Astrocyte (in vitro differentiated cells and primary cell): ENCODE measurements at places on chromosomes 4 and X.
A peak's percentile ranks its signal among the peaks of the same experiment; 100 is the strongest.

DNA sequence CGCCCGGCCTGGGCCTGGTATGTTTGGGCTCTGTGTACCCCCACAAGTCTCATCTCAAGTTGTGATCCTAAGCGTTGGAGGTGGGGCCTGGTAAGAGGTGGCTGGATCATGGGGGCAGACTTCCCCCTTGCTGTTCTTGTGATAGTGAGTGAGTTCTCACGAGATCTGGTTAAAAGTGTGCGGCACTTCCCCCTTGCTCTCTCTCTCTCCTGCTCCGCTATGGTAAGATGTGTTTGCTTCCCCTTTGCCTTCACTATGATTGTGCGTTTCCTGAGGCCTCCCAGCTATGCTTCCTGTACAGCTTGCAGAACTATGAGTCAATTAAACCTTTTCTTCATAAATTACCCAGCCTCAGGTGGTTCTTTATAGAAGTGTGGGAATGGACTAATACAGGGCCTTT is 53.0 kb downstream of the CHST7 start:
- DNase-seq, result no peak

DNA sequence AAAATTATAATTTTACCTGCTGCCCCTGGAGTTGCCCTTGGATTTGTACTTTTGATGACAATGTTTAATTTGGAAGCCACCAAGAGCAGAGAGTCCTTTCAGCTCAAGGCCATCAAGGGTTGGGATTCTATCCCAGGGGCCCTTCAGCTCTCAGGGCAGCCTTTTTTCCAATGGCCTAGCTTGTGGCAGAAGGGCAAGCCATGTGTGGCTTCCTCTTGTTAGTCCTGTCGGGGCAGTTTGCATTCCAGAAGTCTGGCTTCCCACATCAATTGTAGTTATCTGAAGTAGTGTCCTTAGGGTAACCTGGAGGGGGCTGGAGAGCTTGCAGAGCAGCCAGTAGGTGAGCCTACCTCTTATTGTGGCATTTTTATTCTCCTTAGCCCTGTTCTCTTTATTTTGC is 569.4 kb downstream of the TRAM1L1 start:
- DNase-seq, result no peak

GRCh38 chrX:94633237-94633636 is 959.2 kb downstream of the FAM133A start:
- DNase-seq, result no peak

DNA sequence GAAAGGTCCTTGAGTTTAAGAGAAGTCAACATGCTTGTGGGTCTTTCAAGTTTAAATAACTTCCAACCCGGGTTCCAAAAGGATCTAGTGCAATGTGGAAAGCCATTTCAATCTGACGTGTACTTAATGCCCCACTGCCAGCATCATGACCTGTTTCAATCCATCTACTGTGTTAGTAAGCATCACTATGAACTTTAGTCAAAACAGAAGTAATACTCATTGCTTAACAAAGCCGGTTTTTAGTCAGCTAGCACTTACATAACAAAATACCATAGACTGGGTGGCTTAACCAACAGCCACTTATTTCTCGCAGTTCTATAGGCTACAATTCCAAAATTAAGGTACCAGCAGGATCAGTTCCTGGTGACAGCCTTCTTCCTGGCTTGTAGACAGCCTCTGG is 677.5 kb downstream of the DMD start:
- DNase-seq, result no peak

DNA sequence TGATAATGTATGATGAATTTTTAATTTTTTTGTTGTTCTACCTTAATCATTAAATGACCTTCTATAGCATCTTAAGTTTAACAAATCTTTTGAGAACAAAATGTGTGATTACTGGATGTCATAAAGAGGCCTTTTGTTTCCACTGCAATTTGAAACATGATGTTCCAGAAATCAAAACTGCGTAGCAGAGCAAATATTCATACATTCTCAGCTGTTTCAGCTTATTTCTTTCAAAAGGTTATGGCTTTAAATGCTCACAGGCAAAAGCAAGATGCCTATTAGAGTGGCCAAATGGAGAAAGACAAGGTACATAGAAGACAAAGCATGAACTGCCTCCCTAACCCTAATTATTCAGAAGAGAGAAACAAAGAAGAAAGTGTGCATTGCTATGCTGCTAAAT is 233.0 kb upstream of the SLC7A11 start:
- DNase-seq, result no peak

GRCh38 chr4:127624173-127624572 is 8.6 kb upstream of the INTU start:
- DNase-seq, result no peak

DNA sequence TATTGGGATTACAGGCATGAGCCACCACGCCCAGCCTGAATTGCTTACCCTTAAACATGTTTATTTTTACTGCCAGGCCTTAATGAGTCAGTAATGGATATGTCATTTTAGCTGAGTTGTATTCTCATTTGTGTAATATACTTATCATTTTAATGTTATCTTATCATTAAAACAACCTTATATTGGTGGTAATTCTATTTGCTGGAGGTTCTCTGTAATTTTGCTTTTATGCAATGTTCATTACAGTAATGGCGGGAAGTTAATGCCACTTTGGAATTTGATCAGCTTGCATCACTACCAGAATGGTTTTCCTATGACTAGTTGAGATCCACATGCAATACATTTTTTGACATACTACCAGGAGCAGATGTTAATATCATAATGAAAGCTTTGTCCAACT is 6.3 kb upstream of the PGAM4 start:
- DNase-seq, result no peak

DNA sequence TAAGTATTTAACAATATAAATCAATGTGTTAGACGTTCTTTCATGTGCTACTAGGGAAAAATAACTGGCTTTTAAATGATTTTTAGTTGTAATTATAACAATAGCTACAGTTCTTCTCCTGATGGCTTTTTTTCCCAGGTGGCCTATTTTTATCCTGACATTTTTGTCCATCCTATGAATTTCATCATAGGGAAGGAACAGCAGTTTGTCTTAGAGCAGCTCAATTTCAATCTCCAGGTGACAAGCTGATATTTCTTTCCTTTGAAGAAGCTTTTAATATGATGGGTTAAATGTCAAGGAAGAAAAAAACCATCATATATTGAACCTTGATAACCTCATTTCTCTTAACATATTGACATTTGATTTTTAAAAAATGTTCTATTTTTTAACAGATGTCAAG is 163.0 kb upstream of the AGA start:
- DNase-seq, result no peak

DNA sequence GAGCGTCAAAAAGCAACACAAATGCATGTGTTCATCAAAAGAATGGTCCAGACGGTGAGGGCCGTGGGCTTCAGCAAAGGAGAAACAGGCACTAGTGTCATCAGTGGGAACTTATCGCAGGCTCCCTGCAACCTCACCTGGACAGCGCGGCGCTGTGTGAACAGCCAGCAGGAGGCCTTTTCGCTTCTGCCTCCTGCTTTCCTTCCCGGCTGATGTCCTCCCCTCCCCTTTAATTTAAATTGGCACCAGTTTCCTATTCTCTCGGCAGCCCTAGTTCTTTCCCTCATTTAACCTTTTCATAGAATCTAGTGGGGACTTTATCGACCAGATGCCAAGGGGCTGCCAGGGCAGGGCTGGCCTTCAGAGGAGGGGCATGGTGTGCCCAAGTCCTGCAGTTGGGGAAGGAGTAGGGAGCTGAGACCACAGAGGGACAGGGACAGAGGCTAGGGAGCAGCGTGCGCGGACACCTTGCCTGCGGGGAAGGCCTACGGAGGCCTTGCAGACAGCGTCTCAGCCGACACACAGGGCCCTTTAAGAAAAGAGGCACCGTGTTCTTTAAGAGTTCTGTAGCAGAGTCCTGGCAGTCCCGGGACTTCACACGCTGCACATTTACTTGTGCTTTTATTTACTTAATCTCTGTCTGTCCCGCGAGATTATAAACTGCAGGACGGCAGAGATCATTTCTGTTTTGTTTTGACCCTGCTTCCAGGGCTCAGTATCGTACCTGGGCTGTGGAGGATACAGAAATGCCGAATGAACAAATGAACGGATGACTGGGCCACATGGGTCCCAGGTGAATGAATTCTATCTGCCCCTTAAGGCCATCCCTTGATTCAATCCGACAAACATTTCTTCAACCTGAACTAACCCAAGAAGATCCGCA is 8.4 kb upstream of the SORBS2 start:
- no peak for DNase-seq

DNA sequence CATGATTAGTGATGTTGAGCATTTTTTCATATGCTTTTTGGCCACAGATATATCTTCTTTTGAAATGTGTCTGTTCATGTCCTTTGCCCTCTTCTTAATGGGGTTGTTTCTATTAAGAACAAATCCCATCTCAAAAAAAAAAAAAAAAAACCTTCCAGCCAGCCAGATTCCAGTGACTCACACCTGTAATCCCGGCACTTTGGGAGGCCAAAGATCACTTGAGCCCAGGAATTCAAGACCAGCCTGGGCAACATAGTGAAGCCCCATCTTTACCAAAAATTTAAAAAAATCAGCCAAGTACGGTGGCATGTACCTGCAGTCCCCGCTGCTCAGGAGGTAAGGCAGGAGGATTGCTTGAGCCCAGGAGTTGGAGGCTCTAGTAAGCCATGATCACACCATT is 5.1 kb downstream of the RAB33B start:
- no peak for DNase-seq

DNA sequence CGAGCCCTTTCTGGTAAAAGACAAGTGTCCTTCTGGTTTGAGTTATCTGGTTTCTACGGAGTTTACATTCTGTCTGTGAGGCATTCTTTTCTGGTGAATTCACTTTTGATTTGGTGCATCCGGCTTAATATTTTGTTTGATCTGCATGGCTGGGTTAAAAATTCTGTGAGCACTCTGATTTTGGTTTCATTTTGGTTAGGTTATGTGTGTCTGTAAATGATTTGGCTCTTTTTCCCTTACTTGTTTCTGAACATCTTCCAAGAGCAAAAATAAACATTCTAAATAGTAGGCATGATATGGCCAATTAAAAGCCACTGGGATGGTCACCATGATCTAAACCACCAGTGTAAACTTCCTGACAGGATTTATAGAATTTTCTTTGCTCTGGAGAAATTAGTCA is 85.7 kb upstream of the PTPN13 start:
- peak; percentile 53 for DNase-seq

DNA sequence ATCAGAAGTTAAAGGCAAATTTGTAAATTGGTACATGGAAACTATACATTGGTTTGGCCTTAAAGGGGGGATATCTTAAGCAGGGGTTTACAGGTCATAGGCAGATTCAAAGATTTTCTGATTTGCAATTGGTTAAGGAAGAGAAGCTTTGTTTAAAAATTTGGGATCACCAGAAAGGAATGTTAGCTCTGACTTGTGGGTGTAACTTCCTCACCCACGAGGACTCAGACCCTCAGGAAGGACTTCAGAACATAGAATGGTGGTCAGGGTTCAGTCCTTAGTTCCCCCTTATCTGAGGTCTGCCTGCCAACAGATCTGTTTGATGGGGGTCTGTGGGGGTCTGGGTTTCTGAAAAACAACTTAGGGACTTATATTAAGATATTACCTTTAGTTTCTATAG is 427.4 kb upstream of the DIPK2B start:
- peak; percentile 39 for DNase-seq

- DNase-seq, result no peak
These were observed 1.6 kb downstream of the NHS start for GRCh38 chrX:17376431-17377077.

DNA sequence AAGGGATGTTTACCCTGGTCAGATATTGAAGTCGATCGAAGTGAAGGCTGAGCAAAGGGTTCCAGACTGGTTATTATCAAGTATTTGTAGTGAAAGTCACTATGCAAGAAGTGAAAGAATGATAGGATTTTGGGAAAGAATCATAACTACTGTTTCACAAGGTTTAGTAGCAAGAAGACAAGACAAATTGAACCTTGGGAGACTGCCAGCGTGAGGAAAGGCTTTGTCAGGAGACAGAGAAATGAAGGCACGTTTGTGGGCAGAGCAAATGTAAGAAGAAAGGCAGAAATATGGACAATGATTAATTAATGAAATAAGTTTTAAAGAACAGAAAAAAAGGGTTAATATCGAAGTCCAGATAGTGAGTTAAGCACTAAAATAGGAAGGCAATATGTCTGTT is 456.8 kb downstream of the TRIML1 start:
- DNase-seq, result no peak

- no peak for DNase-seq
These were observed 244.6 kb upstream of the FTHL17 start for GRCh38 chrX:31316340-31316991.

- DNase-seq, result no peak
These were observed 72.4 kb upstream of the NR3C2 start for GRCh38 chr4:148514581-148514980.

- no peak for DNase-seq
These were observed 455.9 kb downstream of the AFF2 start for GRCh38 chrX:148956352-148956751.

- DNase-seq, result no peak
These were observed 336.4 kb upstream of the AGA start for GRCh38 chr4:177778623-177779022.

GRCh38 chr4:39441593-39441992 is 17.1 kb downstream of the RPL9 start:
- no peak for DNase-seq

- peak; percentile 19 for DNase-seq
These were observed 183.4 kb upstream of the FAM241A start for GRCh38 chr4:111961809-111962208.

DNA sequence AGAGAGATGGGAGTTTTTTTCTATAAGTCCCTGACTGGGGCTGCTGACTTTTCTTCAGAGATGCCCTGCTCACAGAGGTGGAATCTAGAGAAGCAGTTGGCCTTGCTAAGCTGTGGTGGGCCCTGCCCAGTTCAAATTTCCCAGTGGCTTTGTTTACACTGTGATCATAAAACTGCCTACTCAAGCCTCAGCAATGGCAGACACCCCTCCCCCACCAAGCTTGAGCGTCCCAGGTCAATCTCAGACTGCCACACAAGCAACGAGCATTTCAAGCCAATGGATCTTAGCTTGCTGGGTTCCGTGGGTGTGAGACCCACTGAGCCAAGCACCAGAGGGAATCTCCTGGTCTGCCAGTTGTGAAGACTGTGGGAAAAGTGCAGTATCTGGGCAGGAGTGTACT is 199.8 kb upstream of the WDFY3 start:
- DNase-seq, result no peak

GRCh38 chr4:42555828-42556227 is 101.1 kb downstream of the ATP8A1 start:
- DNase-seq, result peak; percentile 16

- DNase-seq, result peak; percentile 55
These were observed 27.2 kb upstream of the SEC24B start for GRCh38 chr4:109406337-109406931.

- DNase-seq, result no peak
These were observed 39.3 kb downstream of the SYNPO2 start for GRCh38 chr4:118927974-118928373.

- DNase-seq, result peak; percentile 61
These were observed 209.1 kb upstream of the HCCS start for GRCh38 chrX:10902001-10902400.
